ENCODE measurements at places on chromosomes 1 and 21.

- DNase-seq: no peak
Observed at GRCh38 chr1:197692965-197693364, 82.3 kb downstream of the DENND1B start.

DNA sequence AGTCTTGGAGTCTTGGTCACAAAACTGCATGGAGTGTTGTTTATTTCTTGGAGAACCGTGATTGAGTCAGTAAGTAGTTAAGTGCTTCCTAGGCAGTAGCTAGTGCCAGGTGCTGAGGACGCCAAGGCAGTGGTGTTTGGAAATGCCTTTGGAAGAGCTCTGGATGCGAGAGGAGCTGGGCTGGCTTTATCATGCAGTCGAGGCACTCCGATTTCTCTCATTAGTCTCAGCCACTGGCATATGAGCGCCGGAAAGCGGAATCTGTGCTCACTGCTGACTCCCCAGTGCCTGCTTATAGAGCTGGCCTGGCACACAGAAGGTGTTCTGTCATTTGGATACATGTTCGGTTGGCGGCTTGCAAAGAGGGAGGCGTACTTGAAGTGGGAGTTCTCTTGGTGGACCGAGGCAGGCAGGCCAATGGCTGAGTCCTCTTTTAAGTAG is 3.6 kb downstream of the TENT5C start:
- DNase-seq: no peak

- DNase-seq: no peak
Observed at GRCh38 chr1:32464716-32465577, at the start of gene ZBTB8B. Gene ZBTB8B (plus strand): TSS chr1:32465072. CDS start chr1:32470625, 5,553 bp downstream.

GRCh38 chr1:37098237-37098636 is 63.9 kb upstream of the GRIK3 start:
- no peak for DNase-seq

- no peak for DNase-seq
Observed at GRCh38 chr1:53992085-53992874, 25.7 kb downstream of the LDLRAD1 start.

DNA sequence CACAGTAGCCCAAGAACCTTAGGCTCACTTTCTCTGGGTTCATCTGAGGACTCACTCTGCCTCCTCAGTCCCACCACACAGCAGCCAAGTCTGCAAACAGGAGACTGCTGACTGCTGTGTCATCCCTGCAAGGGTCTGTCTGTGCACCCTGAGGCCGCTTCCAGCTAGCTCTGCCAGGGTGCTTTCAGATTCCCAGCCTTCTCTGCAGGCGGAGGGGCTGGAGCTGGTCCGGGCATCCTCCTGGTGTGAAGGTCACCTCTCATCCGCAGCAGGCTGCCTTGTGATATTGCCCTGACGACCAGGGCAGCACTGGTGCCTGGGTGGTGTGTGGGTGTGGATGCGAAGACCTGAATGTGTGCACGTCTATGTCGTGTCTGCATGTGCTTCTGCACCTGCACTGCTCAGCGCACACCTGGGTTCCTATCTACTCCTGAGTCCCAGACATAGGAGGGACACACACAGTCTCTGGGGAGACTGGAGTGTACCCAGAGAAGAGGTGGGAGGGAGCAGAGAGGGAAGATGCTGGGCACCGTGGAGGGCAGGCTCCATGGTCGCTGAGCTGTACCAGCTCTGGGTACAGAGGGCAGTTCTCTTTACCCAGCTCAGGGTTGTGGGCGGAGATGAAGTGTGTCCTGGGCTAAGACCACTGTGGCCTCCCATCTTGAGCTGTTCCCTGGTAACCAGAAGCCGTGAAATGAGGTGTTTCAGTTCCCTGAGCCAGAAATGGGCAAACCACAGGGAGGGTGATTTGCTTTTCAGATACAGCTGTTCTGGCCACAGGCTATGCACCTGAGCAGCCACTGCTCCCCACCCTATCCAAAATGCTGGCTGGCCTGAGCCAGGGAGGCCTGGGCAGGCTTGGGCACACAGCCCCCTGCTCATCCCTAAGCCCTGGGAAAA is 160.9 kb upstream of the CSF3R start:
- no peak for DNase-seq

GRCh38 chr21:33734818-33735217 is 92.5 kb downstream of the ITSN1 start:
- no peak for DNase-seq

GRCh38 chr1:3434406-3435110 is 19.9 kb upstream of the ARHGEF16 start:
- DNase-seq: no peak

GRCh38 chr1:15946571-15947381 is 29.1 kb downstream of the ZBTB17 start:
- no peak for DNase-seq

GRCh38 chr1:43452789-43453441 is 816 bp downstream of the HYI start:
- no peak for DNase-seq

DNA sequence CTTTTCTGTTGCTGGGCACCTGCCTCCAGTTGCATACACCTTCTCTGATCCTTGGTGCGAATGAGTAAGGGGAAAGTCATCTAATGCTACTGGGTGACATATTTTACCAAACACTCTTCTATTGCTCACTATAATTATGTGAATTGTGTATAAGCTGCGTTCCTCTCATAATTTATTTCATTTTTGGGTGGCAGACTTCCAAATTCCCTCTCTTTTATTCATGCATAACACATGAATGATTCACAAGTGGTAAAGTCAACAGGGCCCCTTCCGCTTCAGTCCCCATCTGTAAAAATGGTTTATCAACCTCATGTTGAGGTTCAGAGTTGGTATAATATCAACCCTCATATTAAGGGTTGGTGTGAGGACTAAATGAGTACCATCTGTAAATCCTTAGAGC is 3.2 kb upstream of the QSOX1 start:
- no peak for DNase-seq

GRCh38 chr1:116256875-116257274 is 116.2 kb upstream of the ATP1A1 start:
- DNase-seq: no peak

GRCh38 chr1:210132582-210132981 is 100.0 kb upstream of the SERTAD4 start:
- DNase-seq: no peak

- no peak for DNase-seq
Observed at GRCh38 chr1:160206421-160207117, 1.4 kb downstream of the PEA15 start.

GRCh38 chr21:32570456-32570855 is 14.9 kb downstream of the TCP10L start:
- DNase-seq: no peak

- no peak for DNase-seq
Observed at GRCh38 chr1:31069392-31069791, 3.9 kb upstream of the PUM1 start.

DNA sequence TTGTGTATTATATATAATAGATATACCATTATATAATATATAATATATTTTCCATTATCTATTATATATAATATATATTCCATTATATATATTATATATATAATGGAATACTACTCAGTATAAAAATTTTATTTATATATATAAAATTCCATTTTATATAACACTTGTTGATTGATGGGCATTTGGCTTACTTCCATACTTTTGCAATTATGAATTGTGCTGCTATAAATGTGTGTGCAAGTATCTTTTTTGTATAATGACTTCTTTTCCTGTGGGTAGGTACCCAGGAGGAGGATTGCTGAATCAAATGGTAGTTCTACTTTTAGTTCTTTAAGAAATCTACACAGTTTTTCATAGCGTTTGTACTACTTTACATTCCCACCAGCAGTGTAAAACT is 1211.1 kb downstream of the NCAM2 start:
- DNase-seq: no peak

DNA sequence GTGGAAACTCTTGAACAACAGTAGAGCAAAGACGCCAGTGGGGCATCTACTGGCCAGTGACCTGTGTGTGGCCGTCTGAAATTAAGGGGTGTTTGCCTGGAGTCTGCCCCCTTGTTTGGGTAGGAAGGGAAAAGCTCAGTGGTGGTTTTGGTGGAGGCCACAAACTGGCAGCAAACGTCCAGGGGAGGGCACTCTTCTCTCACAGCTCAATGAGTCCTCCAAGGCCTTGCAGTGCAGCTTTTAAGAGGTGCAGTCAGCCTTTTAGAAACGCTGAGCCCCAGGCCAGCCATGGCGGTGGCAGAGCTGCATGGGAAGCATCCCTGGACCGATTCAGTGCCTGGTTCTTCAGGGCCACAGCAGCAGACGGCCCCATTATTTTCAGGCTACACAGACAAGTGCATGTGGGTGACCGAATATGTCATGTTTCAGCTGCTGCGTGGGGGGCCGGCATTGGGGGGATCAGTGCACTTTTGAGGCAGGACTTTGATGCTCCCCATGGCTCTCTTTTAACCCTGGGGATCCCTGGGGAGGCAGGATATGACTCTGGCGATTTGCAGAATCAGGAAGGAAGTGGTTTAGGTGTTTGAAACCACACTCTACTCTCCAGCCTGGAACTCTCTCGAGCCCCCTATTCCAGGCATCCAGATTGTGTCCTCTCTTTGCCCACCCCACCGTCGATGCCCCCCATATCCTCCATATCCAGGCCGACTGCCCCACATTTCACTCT is 414.0 kb downstream of the PRDM2 start:
- DNase-seq: no peak

DNA sequence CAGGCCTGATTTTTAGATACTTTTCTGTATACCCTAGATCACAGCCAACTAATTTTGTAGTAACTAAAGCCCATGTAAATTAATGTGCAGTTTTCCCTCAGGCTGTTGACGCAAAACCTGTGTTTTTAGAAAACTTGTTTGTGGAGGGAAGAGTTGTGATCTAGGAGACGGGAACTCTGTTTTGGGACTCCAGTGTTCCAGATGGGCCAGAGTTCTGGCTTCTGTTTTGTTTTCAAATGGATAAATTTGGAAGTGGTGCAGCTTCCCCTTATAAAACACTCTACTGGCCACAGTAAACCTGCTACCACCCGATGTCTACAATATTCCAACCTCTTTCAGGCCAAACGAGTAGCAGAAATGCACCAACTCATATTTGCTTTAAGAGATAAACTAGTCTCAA is 13.6 kb upstream of the GPR88 start:
- DNase-seq: no peak
